ENCODE measurements at places on chromosomes 13 and 19.

DNA sequence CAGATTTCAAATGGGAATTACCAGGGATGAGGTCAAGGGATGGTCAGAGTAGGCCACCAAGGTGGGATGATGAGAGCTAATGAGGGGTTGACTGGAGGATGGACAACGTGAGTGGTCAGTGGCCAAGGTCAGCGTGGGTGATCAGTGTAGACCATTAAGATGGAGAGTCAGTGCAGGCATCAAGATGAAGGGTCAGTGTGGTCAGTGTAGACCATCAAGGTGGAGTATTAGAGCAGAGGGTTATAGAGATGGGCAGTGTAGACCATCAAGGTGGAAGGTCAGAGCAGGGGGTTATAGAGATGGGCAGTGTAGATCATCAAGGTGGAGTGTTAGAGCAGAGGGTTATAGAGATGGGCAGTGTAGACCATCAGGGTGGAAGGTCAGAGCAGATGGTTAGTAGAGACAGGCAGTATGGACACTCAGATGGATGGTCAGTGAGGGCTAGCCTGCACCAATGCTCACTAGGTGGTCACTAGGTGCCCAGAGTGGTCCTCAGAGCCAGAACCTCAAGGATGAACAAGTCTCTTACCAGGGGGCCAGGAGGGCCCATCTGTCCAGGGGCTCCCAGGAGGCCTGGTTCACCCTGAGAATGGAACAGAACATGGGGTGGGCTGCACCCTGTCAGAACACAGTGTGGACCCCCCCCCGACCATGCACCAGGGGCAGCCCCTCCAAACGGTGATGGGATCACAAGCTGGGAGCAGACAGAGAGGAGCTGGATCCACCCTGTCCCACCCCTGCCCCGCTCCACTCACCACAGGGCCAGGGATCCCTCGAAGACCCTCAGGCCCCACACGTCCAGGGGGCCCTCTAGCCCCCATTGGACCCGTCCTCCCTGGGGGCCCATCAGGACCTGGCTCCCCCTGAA lies 32.7 kb upstream of the OLFM2 start:
- no peak for DNase-seq

DNA sequence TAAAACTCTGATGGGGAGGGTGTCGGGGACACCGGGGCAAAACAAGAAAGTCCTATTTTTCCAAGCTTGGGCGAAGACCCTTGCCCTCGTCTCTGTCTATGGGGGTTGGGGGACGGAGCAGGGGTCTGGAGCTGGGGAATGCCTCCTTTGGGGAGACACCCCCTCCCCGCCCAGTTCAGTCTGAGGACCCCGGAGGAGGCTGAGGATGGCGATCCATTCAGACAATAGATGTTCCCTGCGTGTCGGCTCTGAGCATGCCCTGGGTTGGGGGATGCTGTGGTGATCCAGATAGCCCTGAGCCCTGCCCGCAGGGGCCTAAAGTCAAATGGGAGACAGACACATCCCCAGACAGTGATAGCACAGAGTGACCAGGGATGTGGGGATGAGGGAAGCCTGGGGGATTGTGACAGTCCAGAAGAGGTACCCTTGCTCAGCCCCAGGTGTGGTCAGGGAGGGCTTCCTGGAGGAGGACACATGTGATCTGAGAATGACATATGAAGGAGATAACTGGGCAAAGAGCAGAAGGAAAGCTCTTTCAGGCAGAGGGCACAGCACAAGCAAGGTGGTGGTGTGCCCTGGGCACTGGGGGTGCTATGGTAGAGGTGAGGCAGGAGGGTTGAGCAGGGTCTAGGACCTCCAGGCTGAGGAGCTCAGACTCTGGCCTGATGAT lies 9.1 kb downstream of the LRFN3 start:
- DNase-seq, result no peak

- DNase-seq, result no peak
Observed at GRCh38 chr19:44574186-44574950, 39.0 kb upstream of the IGSF23 start.

GRCh38 chr19:48614436-48615230 lies at the start of gene FAM83E:
FAM83E (minus strand) TSS chr19:48615076; CDS start chr19:48613372, 1,704 bp downstream.
- no peak for DNase-seq

DNA sequence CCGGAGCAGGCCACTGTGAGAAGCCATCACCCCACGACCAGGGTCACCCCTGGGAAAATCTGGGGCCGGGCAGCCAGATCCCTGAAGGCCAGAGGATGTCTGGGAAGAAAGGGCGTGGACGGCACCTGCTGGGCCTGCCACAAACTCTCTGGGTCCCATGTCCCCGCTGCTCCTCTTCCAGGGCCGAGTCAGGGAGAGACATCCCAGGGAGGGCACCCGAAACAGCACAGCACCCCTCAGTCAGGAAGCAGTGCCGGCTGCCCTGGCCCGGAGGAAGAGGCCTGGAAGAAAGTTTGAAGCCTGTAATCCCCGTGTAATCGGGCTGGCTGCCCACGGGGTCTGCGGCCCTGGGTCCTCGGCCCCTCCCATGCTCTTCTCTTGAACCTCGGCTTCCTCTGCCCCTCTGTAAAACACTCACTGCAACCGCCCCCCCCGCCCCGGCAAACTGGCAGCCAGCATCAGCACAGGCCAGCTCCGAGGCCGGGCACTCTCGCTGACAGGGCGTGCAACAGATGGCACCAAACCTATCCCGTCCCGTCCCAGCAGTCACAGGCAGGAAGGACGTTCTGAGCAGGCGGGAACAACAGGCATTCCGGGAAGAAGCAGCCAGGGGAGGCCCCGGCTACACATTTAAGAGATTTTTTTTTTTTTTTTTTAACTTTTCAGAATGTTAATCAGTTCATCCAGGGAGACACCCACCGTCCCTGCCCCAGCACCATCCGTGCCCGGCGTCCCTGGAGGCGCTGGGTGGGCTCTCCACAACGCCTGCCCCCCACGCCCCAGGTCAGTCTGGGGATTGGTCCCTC lies 1.5 kb downstream of the SBNO2 start:
- peak; percentile 41 for DNase-seq

- no peak for DNase-seq
Observed at GRCh38 chr19:30646806-30647205, 274.6 kb downstream of the ZNF536 start.

DNA sequence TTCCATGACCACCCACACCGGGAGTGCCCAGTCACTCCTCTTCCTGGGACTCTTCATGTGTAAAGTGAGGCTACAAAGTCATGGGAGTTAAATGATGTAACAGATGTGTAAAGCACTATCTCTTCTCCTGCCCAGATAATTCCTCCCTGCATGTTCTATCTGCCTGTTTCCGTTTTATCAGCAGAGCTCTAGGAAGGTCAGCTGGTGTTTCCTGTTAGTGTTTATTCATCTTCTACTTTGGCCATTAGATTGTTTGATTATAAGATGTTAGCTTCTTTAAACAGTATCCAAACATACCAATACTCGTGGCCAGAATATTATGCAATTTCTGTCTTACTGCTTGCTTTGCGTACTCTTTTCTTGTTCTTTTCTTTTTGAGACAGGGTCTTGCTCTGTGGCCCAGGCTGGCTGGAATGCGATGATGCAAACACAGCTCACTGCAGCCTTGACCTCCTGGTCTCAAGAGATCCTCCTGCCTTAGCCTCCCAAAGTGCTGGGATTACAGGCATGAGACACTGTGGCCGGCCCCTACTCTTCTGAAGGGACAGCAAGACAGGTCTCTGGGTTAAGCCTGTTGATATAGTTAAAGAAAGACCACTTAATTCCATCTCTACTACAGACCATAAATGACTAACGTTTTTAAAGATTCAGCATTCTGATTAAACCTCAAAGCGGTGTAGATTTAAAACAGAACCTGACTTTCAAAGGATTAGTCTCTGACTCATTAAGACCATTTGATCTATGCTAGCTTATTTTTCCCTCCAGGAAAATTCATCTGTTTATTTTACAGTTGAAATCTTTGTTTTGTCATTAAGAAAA lies 97.4 kb upstream of the AKAP11 start:
- DNase-seq, result no peak

DNA sequence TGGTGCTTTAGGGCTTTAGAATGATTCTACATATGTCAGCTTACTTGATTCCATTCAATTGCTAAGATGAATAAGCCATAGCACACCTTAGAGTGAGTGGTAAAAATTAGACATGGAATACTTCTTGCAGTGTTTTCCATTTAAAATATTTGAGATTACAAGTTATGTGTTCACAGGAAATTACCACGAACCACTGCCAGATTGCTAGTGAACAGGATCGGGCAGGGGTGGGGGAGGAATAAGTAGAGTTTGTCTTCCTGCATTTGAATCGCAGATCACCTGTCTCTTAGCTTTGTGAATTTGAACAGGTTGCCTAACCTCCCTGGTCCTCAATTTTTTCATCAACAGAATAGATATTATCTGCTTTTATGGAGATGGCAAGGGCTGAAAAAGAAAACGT lies 124.6 kb downstream of the GGACT start:
- no peak for DNase-seq

GRCh38 chr13:24684600-24684998 lies 4.4 kb downstream of the ATP12A start:
- peak; percentile 91 for DNase-seq

- no peak for DNase-seq
Observed at GRCh38 chr13:38905081-38905480, 85.5 kb downstream of the STOML3 start.

DNA sequence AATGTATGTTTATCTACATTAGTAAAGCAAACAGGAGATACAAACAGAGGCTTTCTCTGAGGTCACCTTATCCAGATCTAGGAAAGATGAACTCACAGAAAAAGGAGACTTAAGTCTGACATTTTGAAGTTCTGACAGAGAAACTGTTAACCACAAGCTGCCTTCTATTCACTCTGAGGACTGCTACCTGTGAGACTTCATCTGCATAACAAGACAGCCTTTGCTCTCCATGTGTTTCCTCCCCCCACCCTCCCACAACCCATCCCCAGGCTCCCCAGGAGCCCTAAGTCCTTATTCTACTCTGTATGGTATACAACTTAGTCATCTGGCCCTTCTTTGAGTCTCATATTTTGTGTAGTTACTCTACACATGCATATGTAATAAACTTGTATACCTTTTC lies 699.0 kb downstream of the FGF9 start:
- DNase-seq, result no peak

GRCh38 chr13:29479716-29480492 lies 115.6 kb downstream of the SLC7A1 start:
- DNase-seq, result no peak

DNA sequence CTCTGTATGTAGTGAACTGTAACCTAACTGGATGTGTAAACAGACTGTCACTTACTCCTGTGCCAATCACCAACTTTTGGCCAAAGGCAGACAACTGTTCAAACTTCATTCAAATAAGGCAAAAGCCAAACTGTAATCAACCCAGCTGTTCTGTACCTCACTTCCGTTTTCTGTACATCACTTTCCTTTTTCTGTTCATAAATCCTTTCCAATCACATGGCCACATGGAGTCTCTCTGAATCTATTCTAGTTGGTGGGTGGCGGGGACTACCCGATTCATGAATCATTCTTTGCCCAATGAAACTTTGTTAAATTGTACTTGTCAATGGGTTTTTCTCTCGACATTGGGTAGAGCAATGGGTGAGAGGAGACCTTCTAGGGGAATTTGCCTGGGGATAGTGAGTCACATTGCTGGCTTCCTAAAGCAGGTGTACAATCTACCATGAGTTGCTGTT lies 178.3 kb upstream of the RFC3 start:
- no peak for DNase-seq

- no peak for DNase-seq
Observed at GRCh38 chr13:60146471-60146870, 17.3 kb downstream of the DIAPH3 start.

- DNase-seq, result no peak
Observed at GRCh38 chr19:1836458-1837221, 11.6 kb downstream of the REXO1 start.

GRCh38 chr19:9828551-9829063 lies 889 bp downstream of the UBL5 start:
- DNase-seq, result no peak

DNA sequence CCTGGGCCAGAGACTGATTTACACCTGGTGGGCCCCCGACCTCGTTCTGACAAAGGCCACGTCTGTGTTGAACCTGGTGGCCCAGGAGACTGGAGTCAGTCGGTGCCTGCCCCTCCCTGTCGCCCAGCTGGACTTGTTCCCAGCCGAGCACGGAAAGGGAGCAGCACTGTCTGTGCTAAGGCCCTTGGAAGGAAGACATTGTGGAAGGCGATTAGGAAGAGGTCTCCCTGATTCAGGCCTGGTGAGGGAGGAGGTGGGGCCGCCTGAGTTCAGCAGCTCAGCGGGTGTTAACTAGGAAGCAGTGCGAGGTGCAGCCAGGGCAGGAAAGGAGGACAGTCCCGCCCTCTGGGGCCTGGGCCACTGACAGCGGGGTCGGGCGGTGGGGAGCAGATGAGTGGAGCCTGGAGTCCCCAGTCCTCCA lies 64.7 kb downstream of the GPR12 start:
- no peak for DNase-seq

DNA sequence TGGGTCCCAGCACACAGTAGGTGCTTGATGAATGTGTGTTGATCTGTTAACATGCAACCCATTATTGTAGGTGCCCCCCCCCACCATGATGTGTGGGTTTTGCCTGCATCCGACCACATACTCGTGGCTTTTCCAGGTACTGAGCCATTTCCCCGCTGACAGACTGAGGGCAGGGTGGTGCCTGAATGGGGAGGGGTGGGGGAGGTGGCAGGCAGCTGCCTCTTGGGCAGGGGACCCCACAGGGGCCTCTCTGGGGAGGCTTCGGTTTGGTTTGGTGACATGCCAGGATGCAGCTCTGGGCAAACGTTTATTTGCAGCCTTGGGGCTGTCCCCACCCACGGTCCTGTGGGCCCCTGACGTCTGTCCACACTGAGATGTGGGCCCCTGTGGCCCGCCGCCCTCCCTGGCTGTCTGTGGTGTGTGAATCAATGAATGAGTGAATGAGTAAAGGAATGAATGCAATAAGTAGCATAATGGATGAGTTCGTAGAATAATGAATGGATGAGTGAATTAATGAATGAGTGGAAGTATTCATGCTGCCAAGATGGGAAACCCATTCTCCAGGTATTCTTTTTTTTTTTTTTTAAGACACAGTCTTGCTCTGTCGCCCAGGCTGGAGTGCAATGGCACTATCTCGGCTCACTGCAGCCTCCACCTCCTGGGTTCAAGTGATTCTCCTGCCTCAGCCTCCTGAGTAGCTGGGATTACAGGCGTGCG lies 9.0 kb upstream of the JUND start:
- DNase-seq, result no peak

DNA sequence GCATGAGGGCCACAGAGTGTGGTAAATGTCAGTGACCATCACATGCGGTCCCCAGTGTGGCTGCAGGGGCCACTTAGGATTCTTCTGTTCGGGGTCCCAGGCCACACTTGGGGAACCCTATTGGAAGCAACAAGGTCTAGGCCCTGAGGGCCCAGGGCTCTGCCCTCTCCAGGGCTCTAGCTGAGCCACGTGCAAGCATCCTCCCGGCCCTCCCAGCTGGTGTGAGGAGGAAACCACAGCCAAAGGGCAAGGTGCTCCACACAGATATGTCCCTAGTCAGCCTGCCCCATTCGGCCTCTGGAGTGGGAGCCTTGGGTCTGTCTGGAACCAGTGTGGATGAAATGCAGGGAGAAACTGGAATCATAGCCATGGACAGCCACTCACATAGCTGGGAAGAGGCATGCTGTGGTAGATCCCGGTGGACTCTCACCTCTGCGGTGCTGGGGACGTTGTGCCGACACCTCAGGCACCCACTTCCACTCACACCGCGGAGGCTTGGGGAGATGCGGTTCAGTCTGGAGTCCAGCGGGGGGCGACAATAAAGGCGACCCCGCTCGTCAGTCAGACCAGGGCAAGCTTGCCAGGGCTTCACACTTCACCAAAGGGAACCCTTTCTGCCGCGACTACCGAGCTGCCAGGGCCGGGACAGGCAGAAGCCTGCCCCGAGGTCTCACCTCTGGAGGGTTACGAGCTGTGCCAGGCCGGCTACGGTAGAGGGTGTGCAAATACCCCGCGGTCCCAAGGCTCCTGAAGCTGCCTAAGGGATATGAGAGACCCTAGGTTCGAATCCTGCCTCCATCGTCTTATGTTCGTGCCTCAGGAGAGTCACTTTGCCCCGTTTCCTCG lies 4.3 kb upstream of the ZNF497 start:
- DNase-seq, result no peak
